ENCODE measurements at places on chromosomes 1 and 21.

DNA sequence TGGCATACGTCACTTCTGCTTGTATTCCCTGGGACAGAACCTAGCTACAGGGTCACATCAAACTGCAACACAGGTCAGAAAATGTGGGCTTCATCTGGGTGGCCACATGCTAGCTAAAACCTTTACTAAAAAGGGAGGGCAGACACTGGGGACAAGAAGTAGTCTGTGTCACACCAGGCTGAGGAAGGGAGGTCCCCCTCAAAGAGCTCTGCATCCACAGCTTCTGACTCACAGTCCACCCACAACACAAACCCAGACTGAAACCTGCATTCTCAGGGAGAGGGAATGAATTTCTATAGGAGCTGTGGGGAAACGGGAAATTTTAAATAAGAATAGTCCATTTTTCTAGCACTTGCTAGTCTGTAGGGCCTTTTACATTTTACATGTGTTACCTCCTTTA lies 16.2 kb downstream of the OLIG2 start:
- no peak for DNase-seq

- DNase-seq, result no peak
These were observed 82.2 kb upstream of the BARHL2 start for GRCh38 chr1:90799326-90799725.

DNA sequence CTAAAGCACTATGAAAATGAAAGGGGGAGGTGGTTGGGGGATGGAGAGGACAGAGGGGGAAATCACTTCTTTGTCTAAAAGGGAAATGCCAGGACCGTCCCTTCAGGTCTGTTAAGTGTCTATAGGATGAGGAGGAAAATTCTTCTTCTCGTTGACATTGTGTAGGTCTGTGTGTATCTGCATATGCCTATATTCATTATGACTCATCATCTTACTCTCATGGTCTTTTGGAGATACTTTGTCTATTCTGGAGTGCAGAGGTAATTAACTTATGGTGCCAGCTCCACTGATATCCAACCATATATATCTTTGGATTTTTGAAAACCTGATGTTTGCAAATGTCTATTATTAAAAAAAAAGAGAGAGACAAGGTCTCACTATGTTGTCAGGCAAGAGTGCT lies 143.7 kb downstream of the PBX1 start:
- no peak for DNase-seq

GRCh38 chr1:248752161-248753028 lies 3.2 kb downstream of the LYPD8 start:
- no peak for DNase-seq

- no peak for DNase-seq
These were observed 88.2 kb upstream of the AKT3 start for GRCh38 chr1:243938208-243938607.

GRCh38 chr1:114435088-114435715 lies 75.8 kb downstream of the TRIM33 start:
- DNase-seq, result no peak

- no peak for DNase-seq
These were observed 41.8 kb downstream of the GATAD2B start for GRCh38 chr1:153880962-153881361.

DNA sequence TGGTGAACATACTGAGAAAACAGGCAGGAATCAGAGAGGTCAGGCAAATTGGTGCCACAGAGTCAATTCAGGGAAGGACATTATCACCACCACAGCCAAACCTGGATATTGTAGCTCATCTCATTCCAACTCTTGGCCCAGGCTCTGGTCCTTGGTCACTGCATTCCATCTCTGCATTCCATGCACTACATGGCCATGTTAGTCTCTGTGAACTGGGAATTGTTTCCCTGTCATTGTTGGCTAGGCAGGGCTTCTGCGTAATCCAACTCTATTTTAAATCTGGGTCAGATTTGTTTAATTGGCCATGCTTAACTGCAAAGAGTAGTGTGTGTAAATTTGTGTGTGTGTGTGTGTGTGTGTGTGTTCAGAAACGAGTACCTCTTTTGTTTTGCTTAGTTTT lies 837.6 kb upstream of the ADAMTS5 start:
- DNase-seq, result no peak

DNA sequence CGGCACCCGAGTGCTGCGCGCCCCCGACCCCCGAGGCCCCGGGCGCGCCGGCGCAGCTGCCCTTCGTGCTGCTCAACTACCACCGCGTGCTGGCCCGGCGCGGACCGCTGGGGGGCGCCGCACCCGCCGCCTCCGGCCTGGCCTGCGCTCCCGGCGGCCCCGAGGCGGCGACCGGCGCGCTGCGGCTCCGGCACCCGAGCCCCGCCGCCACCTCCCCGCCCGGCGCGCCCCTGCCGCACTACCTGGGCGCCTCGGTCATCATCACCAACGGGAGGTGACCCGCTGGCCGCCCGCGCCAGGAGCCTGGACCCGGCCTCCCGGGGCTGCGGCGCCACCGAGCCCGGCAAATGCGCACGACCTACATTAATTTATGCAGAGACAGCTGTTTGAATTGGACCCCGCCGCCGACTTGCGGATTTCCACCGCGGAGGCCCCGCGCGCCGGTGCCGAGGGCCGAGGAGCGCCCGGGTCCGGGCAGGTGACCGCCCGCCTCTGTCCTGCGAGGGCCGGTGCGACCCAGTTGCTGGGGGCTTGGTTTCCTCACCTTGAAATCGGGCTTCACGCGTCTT lies 49.0 kb downstream of the SIM2 start:
- DNase-seq, result peak; percentile 89

- no peak for DNase-seq
These were observed 169.2 kb upstream of the SGIP1 start for GRCh38 chr1:66364578-66365391.

DNA sequence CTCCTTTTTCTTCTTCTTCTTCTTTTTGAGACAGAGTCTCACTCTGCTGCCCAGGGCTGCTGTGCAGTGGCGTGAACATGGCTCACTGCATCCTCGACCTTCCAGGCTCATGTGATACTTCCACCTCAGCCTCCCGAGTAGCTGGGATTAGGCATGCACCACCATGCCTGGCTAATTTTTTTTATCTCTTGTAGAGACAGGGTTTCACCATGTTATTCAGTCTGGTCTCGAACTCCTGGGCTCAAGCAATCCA lies 13.0 kb upstream of the PADI1 start:
- DNase-seq, result peak; percentile 21

- peak; percentile 55 for DNase-seq
These were observed 17.8 kb upstream of the EPHA2 start for GRCh38 chr1:16173447-16174260.

- DNase-seq, result no peak
These were observed 21.7 kb upstream of the GRIK1 start for GRCh38 chr21:29961291-29962027.

GRCh38 chr1:156836892-156837291 lies 20.2 kb upstream of the SH2D2A start:
- DNase-seq, result no peak

DNA sequence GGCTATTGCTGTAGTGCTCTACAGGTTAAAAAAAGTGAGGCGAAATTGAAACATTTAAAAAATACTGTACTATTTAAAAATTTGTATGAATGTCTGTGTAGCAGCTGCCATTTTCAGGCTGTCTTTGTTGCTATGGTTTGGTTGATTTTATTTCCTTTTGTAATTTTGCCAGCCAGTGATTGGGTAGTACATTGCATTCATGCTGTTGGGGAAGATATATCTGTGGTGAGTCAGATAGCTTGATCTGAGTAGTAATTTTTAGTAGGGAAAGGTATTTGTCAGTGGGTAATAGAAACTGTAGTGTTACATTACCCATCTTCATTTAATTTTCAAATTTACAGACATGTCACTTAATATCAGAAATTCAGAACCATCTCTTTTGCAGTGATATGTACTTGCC lies 15.0 kb downstream of the NFIA start:
- no peak for DNase-seq

- no peak for DNase-seq
These were observed 9.3 kb downstream of the ZBTB21 start for GRCh38 chr21:42000908-42001307.

- DNase-seq, result no peak
These were observed 37.5 kb upstream of the C1orf105 start for GRCh38 chr1:172382990-172383389.

GRCh38 chr21:22235866-22236590 lies 1237.8 kb downstream of the NCAM2 start:
- DNase-seq, result no peak

DNA sequence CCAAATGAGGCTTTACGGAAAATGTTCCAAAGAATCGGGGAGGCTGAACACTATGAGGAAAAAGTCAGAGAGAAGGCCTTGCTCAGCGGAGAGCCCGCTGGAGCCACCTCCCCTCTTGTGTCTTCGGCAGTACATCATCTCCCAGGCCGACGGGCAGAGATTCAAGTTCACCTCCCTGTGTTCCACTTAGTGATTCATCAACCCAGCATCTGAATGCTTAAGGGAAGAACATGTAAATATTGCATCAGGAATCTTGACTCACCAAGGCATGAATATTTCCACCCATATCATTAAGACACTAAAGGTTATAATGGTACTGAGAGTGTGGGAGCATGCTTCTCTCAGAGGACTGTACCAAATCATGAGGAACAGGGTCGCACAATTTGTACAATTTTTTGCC lies 172.5 kb downstream of the ST6GALNAC5 start:
- no peak for DNase-seq

- DNase-seq, result no peak
These were observed 623.0 kb downstream of the NPHP4 start for GRCh38 chr1:5369223-5369622.

DNA sequence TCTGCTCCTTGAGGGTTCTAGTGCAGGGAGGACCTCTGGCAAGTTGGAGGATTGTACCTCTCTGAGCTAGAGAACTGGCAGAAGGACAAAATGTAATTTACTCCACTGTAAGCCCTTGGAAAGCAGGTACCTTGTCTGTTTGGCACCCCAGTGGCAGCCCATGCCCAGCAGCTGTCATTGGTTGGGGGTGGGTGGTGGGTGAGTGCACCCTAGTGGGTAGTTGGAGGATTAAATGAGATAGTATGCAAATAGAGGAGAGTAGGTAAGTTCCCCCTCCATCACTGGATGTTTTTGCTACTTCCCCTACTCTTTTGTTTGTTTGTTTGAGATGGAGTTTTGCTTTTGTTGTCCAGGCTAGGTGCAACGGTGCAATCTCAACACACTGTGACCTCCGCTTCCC lies 69.8 kb downstream of the RYR2 start:
- DNase-seq, result no peak

DNA sequence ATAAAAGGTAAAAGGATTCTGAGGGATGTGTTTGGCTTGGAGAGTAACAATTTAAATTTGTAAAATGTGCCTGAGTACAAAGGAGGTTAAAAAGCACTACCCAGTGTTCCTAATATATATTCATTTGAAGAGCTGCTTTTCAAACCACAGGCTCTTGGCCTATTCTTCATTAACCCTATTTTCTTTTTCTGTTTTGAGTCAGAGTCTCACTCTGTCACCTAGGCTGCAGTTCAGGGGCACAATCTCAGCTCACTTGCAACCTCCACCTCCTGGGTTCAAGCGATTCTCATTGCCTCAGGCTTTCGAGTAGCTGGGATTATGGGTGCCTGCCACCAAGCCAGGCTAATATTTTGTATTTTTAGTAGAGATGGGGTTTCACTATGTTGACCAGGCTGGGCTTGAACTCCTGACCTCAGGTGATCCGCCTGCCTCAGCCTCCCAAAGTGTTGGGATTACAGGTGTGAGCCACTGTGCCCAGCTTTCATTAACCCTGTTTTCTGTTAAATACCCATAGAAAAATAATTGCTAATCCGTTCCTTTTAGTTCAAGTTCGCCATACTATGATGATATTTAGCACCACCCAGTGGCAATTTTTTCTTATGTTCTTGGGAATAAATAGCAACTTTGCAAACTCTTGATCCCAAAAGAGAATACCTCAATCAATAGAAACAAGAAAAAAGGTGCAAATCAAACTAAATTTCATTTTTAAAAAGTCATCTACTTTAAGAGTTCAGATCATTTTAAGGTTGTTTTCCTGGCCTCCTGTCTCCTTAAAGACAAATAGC lies 30.5 kb downstream of the ZBTB8OS start:
- DNase-seq, result no peak

- peak; percentile 91 for DNase-seq
These were observed at the start of gene RAB4A for GRCh38 chr1:229270547-229271447. RAB4A (plus strand) TSS chr1:229271111; CDS start chr1:229271340, 229 bp downstream.

- DNase-seq, result no peak
These were observed 2.7 kb upstream of the LPGAT1 start for GRCh38 chr1:211833174-211833820.

- no peak for DNase-seq
These were observed 40.1 kb downstream of the CHAF1B start for GRCh38 chr21:36425286-36425685.

GRCh38 chr1:12159816-12160215 lies 7.0 kb upstream of the TNFRSF1B start:
- no peak for DNase-seq

DNA sequence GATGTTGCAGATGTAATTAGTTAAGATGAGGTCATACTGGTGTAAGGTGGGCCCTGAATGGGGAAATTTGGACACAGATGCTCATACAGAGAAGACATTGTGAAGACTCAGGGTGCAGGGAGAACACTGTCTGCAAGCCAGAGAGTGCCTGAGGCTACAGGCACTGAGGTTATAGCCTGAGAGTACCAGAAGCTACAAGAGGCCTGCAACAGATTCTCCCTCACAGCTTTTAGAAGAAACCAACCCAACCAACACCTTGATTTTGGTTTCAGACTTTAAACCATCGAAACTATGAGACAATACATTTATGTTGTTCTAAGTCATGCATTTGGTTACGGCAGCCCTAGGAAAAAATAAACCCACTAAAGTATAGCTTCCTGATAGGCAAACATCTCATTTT lies 321.7 kb upstream of the USP25 start:
- no peak for DNase-seq

Measured in ecto neural progenitor cell (in vitro differentiated cells).